ENCODE measurements at places on chromosomes 2 and 18.

GRCh38 chr2:209424781-209425470 lies 1.1 kb downstream of the MAP2 start:
- DNase-seq = no peak

DNA sequence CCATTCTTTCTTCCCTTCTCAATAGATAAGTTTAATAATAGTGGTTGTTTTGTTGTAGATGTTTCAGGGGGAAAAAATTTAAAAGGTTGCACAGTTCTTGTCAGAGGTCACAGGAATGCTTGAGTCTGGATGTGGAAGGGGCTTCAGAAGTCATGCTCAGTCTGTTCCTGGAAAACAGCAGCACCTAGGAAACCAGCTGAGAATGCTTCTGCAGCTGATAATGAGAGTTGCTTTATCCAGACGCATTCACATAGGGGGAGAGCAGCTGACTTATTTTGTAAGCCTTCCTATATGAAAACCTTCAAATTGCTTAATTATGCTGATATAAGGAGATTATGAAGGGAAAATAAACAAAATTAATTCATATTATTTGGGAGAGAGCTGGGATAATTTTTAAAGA lies 235.5 kb downstream of the GULP1 start:
- no peak for DNase-seq

- no peak for DNase-seq
These were observed 75.5 kb upstream of the STON1 start for GRCh38 chr2:48454504-48454903.

DNA sequence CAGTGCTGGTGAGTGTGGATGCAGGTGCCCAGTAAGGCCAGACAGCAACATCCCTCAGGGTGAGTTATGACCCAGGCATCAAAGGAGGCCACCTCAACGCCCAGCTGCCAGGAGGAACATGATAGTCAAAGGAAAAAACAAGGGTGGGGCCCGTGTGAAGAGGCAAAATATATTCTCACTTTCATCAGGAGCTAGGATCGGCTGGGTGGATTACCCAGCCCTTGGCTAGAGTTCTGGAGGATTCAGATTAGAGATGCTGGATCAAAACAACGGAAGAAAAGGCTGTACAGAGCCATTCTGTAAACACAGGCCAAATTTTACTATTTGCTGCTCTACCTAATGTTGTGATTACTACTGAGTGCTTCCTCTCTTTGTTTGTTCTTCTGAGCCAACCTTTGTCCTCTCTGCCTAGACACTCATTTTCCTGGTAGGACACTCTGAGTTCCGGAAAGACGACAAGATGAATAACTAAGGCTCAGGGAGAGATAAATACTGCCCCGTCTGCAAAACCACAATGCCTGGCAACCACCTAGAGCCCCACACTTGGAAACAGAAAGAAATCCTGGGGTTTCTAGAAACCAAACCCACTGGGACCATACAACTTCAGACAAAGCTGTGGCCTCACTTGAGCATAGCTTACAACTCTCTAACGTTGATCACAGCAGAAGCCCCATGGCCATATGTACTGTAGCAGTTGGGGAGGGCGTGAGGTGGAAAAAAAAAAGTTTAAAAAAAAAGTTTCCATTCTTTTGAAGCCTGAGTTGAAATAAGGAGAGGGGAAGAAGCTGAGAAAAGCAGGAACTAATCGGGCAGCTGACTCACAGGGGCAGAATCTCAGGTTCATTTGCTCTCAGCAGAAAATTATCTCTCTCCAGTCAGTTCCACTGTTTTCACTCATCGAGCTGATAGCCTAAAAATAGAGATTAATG lies 17.8 kb upstream of the PMAIP1 start:
- DNase-seq = no peak

- DNase-seq = no peak
These were observed 395.3 kb downstream of the NUP35 start for GRCh38 chr2:183519371-183520056.
